ENCODE measurements at places on chromosomes 5 and 9. TPM values are rescaled to one million over a fixed set of nuclear protein-coding genes. Genes with fewer than 3 reads are reported as not detected.

CNTNAP3 gene
- total RNA-seq: under 0.01 TPM

ELAVL2 gene
- under 0.01 TPM for total RNA-seq

MEF2C gene
- total RNA-seq: 12.2 TPM

SMIM15 gene
- total RNA-seq: 42.4 TPM

ZBTB26 gene
- total RNA-seq: 5.1 TPM

GCNT1 gene
- 27.7 TPM for total RNA-seq

HMCN2 gene
- total RNA-seq: under 0.01 TPM

BAAT gene
- total RNA-seq: not detected

PCDHB14 gene
- 0.77 TPM for total RNA-seq

DDX4 gene
- total RNA-seq: not detected

ADAMTS16 gene
- 0.17 TPM for total RNA-seq

KIF4B gene
- under 0.01 TPM for total RNA-seq

AQP7 gene
- 0.26 TPM for total RNA-seq

TNFSF15 gene
- 0.26 TPM for total RNA-seq

FLT4 gene
- 0.17 TPM for total RNA-seq

IFNA14 gene
- not detected for total RNA-seq

RNF180 gene
- 2.8 TPM for total RNA-seq

STPG3 gene
- total RNA-seq: not detected

IL4 gene
- total RNA-seq: not detected

SH3TC2 gene
- total RNA-seq: 0.26 TPM
